ENCODE measurements at places on chromosomes 12 and 14.

DNA sequence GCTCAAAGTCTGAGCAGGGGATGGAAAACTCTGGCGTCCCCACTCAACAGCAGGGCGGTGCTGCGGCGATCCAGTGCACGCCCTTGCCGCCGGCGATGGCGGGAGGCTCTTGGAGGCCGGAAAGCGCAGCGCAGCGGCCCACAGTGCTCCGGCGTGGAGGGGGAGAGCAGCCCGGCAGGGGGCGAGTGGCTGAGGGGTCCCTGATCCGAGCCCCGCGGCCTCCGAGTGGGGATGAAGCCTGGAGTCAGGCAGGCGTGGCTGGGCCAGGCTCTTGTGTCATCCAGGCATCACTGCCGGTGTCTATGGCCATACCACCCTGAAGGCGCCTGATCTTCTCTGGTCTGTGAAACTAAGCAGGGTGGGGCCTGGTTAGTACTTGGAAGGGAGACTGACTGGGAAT is 183.1 kb downstream of the ALG10 start:
- no peak for DNase-seq

GRCh38 chr14:54299410-54300363 is 97.1 kb upstream of the CDKN3 start:
- no peak for DNase-seq

DNA sequence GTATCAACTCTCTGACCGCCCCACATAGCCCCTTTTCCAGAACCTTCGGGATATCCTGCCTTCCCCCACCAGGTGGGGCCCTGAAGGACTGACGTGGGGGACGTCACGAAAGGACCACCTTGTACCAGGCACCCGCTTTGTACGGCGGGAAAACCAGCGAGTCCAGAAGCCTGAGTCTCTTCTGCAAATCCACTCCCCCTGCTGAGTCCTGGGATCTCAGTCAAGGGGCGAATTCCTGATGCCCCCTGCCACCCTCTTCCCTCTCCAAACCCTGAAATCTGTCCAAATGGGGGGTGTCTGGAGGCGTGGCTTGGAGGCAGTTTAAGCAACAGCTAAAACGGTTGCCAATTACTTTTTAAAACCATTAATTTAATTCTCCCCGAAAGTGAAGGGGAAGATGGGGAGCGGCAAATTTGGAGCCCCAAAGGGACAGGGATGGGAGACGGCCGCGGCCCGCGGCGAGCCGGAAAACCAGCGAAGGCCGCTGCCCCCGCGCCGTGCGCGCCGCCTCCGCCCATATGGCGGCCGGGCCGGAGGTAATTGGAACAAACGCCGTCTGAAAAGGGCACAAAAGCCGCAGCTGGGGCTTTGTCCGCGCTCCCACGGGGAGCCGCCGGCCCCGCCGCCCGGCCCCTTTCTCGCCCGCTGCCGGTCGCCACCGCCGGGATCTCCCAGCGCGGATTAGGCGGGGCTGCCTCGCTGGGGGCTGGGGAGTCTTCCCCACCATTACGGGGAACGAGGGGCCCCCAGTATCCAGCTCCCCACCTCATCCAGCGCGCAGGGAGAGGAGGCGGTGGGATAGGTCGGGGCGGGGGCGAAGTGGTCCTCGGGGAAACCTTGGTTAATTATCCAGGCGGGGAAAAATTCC is 6.6 kb downstream of the LHX5 start:
- DNase-seq: no peak

- DNase-seq: peak; percentile 64
Observed at GRCh38 chr14:101855958-101856357, 94.4 kb downstream of the PPP2R5C start.

DNA sequence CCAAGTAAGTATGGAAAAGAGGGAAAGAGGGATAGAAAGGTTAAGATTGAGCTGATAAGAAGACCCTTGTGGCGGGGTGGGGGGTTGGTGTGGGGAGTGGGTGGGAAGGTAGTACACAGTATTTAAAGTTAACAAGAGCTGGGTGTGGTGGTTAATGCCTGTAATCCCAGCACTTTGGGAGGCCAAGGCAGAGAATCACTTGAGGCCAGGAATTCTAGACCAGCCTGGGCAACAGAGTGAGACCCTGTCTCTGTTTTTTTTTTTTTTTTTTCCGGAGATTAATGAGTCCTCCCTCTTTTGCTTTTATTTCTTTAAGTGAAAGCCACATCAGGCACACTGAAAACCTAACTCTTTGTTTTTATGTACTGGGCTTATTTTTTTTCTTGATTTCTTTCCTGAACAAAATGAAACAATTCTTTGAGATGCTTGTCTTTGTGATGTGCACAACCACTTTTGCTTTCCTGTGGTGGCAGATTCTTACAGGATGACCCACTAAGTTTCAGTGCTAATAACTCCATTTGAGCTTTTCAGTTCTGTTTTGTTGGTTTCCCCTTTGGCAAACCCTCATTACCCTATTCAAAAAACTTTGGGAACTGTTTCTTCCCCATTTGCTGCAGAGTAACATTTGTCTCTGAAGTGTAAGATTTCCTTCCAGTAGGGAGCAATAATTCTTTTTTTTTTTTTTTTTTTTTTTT is 54.8 kb downstream of the WNK1 start:
- DNase-seq: no peak

DNA sequence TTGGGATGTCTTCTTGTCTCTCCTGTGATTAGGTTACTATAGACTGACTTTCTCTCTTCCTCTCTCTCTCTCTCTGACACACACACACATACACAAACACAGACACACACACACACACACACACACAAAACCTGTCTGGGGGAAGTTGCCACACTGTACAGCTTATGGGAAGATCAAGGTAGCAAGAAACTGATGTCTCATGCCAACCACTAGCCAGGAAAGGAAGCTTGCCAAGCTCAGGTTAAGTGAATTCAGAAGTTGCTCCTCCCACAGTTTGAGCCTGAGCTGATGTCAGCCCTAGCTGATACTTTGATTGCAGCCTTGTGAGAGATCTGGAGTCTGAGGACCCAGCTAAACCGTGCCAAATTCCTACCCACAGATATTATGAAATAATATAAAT is 67.1 kb downstream of the PPFIA2 start:
- no peak for DNase-seq

GRCh38 chr12:11509326-11509725 is 114.0 kb upstream of the PRB2 start:
- no peak for DNase-seq

GRCh38 chr14:38065106-38065762 is 142.5 kb upstream of the SSTR1 start:
- no peak for DNase-seq

- DNase-seq: no peak
Observed at GRCh38 chr12:22740656-22741355, 115.8 kb downstream of the ETNK1 start.

DNA sequence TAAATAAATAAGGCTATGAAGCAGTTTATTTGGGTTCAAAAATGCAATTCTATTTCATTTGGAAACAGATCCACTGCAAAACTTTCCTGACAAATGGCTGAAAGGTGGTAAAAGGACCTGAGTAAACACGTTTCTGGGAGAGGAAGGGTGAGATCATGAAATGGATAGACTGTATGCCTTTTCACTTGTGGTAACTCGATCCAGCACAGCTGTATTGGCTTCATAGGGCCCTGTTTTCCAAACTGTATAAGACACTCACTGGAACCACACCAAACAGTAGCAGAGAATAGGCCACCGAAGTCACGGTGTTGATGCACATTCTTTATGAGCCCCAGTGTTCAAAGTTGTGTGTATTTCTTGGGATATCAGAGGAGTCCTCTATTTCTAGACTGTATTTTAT is 325.2 kb upstream of the DIO2 start:
- no peak for DNase-seq

DNA sequence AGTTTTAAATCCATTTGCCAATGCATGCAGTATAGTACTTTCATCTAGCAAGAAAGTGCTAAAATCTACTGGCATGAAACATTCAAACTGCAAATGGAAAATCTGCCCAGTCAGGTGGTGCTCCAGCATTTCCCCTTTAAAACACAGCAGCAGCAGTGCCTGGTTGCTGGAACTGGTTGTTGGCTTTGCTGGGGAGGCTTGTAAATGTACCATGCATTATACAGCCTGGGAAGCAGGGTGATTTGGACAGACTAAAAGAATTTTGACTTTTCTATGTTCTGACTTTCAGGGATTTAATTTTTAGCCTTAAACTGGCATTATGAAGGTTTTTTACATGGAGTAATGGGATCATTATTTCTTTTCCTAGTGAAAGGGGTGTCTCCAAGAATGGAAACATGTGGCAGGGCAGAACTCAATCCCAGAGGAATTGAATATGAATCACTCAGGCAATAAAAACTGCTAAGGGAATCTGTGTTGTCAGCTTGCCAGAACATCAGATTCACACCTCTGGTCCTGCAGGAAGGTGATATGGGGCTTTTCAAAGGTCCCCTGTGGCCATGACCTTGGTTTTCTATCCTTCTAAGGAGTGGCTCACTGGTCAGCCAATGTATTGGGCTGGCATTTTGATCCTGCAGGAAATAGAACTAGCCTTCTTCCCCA is 9.0 kb upstream of the PAX9 start:
- DNase-seq: no peak

GRCh38 chr14:23827100-23827892 is 126.3 kb upstream of the DHRS4 start:
- DNase-seq: no peak

All from erythroblast (primary cell).